ENCODE measurements at places on chromosomes 16 and 17.

GRCh38 chr17:61457226-61457983 is 5.2 kb downstream of the TBX4 start:
- no peak for DNase-seq

DNA sequence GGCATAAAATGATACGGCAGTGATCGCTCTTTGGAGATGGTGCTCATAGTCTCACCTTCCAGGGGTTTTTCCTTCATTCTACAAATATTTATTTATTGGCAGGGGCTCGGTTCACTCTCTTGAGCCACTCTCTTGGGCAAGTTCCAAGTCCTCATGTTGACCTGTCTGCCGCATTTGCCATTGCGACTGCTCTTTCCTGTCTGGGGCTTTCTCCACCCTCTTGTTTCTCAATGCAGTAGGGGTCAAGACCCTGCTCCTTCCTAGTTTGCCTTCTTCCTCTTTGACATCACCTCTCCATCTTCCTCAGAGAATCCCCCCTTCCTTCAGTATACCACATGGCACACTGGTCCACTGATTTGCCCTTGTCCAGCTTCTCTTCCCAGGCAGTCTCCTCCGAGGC is 21.9 kb upstream of the LRRC75A start:
- DNase-seq: no peak

DNA sequence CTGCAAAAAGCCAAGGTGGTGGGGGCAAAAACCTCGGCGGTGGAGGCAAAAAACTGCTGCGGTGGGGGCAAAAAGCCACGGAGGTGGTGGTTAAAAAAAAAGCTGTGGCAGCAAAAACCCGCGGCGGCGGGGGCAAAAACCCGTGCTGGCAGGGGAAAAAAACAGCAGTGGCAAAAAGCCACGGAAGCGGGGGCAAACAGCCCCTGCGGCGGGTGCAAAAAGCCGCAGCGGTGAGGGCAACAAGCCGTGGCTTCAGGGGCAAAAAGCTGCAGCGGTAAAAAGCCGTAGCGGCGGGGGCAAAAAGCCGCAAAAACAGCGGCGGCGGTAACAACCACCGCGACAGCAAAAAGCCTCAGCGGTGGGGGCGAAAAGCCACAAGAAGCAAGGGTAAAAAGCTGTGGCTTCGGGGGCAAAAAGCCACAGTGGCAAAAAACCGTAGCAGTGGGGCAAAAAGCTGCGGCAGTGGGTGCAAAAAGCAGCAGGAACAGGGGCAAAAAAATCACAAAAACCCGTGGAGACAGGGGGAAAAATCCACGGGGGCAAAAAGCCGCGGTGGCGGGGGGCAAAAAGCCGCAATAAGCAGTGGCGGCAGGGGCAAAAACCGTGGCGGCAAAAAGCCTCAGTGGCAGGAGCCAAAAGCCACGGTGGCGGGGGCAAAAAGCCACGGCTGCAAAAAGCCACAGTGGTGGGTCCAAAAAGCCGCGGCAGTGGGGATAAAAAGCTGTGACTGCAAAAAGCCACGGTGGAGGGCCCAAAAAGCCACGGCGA is 193.7 kb downstream of the SHCBP1 start:
- no peak for DNase-seq

- DNase-seq: no peak
These were observed at the start of gene SCARF1 for GRCh38 chr17:1645207-1646171. Gene SCARF1 (minus strand): TSS chr17:1645732. CDS start chr17:1645697, 35 bp downstream.

GRCh38 chr17:82396601-82397435 is 21.3 kb upstream of the HEXD start:
- DNase-seq: no peak

DNA sequence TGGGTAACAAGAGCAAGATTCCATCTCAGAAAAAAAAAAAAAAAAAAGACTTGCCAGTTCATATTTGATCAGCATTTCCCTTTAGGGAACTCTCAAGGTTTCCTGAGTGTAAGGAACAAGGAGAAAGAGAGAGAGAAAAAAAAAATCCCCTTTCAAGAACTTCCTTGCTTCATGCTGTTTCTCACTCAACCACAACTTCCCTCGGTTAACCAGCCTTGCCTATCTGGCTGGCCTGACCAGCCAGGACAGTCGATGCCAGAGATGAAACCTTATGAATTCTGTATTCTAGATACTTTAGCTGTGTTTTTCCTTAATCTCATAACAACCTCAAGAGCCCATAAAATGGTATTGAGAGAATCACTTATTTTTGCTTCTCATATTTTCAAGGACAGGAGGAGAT is 2.6 kb upstream of the N4BP1 start:
- no peak for DNase-seq

- DNase-seq: no peak
These were observed 19.6 kb downstream of the KIAA0513 start for GRCh38 chr16:85046931-85047866.

- no peak for DNase-seq
These were observed 245.7 kb downstream of the PRKCA start for GRCh38 chr17:66548158-66548557.

Data from DMS79 treated with DMSO at 0.1 percent for 48 hours (cell line).